ENCODE measurements at places on chromosomes 4 and X.

GRCh38 chr4:6901669-6902317 is 7.8 kb upstream of the TBC1D14 start:
- no peak for ATAC-seq

- no peak for ATAC-seq
Measured at GRCh38 chrX:148311544-148311943, 188.9 kb upstream of the AFF2 start.

DNA sequence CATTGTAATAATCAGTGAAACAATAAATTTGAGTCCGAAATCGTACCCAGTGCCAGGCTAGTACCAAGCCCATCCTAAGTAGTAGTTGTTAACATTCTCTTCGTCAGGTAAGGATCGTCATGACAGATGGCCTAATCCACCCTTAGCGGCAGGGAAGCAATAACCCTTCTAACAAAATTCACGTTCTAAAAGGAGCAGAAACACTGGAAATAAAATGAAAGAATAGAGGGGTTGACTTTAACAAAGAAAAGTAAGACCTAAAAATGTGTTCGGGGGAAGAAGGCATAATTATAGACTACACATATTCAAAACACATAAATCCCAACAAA is 142.7 kb downstream of the CPEB2 start:
- no peak for ATAC-seq

- ATAC-seq, result peak; percentile 47
Measured at GRCh38 chr4:107183155-107183774, 147.2 kb upstream of the DKK2 start.

- no peak for ATAC-seq
Measured at GRCh38 chr4:154660052-154660451, 47.6 kb upstream of the FGG start.

DNA sequence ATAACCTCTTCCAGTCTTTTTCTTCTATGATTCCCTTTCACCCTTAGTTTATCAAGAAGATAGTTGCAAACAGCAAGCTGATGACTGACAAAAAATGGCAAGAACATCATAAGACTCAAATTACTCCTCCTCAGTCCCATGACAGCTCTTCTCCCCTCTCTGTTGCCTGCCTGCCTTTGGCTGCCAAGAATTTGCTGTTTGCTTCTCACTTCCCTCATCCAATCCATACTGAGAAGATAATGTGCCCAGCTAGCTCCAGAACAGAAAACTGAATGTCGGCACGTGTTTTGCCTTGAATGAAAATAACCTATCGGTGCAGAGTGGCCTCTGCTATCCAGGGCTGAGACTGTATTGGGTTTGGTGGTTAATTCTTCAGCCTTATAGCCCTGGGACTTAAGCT is 192.1 kb downstream of the PPARGC1A start:
- no peak for ATAC-seq

GRCh38 chr4:186249785-186250754 is 15.9 kb upstream of the F11 start:
- no peak for ATAC-seq

DNA sequence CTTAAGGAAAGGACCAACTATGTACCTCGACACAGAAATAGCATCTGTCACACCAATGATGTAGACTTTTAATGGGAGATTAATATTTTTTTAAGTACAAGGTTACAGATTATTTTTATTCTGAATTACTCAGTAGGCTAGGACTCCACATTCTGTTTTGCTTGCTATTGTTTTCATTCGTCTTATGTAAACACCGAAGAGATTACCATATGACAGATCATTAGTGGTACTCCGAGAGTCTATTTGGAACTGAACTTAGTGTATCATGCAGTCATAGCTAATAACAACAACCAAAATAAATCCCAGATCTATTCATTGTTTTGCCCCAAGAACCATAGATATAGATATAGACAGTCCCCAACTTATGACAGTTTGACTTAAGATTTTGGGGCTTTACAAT is 139.7 kb upstream of the SPRY1 start:
- no peak for ATAC-seq

- no peak for ATAC-seq
Measured at GRCh38 chr4:126572264-126572663, 1060.5 kb upstream of the INTU start.

- ATAC-seq, result no peak
Measured at GRCh38 chrX:68978255-68978654, 149.4 kb downstream of the EFNB1 start.

- ATAC-seq, result peak; percentile 71
Measured at GRCh38 chrX:153966841-153967535, 4.6 kb downstream of the HCFC1 start.

Data from activated T-helper 17 cell treated with anti-CD3 and anti-CD28 coated beads, Interleukin-2, amount 50 U/mL, for 72 hours (primary cell).